ENCODE measurements at places on chromosomes 6 and 20. TPM values are rescaled to one million over a fixed set of nuclear protein-coding genes. Genes with fewer than 3 reads are reported as not detected.

The STMND1 gene
- not detected for total RNA-seq

The TPD52L2 gene
- total RNA-seq: 15.1 TPM

The COX4I2 gene
- not detected for total RNA-seq

The C2 gene
- total RNA-seq: 1.4 TPM

The CD109 gene
- 0.75 TPM for total RNA-seq

The SPATS1 gene
- not detected for total RNA-seq

The BPIFB1 gene
- not detected for total RNA-seq

The ADAM33 gene
- not detected for total RNA-seq

The TAGAP gene
- 261 TPM for total RNA-seq

The MYT1 gene
- 1.0 TPM for total RNA-seq

The BFSP1 gene
- 0.42 TPM for total RNA-seq

The HLA-DQB1 gene
- 21.7 TPM for total RNA-seq

The PPP1R16B gene
- total RNA-seq: 87.6 TPM
